ENCODE measurements at places on chromosomes 11 and 22.

- no peak for DNase-seq
Observed at GRCh38 chr22:24003887-24004286, 1.4 kb downstream of the GSTT4 start.

- DNase-seq = no peak
Observed at GRCh38 chr11:134425413-134425812, 13.4 kb upstream of the B3GAT1 start.

DNA sequence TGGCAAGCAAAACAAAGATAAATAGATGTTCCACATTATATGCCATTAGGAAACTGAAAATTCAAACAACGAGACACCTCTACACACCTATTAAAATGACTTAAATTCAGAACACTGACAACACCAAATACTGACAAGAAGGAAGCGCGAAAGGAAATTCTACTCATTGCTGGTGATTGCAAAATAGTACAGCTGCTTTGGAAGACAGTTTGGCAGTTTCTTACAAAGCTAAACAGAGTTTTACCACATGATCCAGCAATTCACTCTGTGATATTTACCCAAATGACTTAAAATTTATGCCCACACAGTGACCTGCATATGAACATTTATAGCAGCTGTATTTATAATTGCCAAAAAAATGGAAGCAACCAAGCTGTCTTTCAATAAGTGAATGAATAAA is 232.6 kb downstream of the CASP12 start:
- no peak for DNase-seq

DNA sequence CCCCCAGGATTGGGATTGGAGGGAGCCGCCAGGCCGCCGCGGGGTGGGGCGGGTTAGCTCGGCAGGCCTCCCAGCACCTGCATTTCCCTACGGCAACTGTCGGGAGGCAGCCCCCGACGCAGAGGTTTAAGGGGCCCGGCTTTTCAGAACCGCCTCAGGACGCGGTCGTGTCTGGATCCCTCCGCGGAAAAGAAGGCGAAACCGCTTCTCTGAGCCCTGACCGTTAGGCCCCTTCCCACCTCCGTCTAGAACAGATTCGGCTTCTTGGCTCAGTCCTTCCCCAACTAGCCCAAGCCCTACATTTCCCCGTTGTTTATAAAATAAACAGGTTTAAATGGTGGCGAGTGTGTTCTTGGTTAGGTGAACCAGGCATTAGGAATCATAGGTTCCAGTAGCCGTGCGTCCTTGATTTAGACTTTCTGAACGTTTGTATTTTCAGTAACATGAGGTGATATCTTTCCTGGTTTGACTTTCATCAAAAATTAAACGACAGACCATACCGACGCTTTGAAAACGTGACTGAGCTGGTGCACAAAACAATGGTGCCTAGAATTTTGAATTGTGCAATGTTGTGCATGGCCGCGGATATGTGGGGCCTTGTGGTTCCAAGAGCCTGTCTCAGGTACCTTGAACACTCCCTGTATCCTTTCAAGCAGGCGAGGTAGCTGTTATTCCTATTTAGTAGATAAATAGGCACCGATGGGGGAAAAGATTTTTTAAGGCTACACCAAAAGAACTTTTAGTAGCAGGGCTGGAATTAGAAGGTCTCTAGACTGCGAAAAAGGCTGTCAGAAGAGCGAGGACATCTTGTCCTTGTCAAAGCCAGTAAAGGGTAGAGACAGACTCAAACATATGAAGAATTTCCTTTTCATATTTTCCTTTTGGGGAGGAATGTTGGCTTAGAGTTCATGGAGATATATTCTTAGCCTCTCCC is 1.2 kb upstream of the HSPA8 start:
- peak; percentile 60 for DNase-seq

GRCh38 chr11:87298155-87298554 is 260.4 kb downstream of the TMEM135 start:
- no peak for DNase-seq

DNA sequence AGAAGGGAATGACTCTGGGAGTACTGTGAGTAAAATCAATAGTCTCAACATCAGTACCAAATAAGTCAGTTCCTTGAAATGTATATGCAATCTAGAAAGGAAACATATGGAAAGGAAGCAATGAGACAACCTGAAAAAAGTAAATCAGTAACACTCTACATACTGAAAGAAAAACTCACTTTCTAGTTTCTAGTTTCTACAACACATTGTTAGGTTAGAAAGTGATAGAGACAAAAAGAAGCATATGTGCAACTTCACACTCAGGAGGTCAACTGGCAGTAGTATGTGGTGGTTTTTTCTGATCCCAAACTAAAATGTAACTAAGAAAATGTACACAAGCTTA is 156.5 kb upstream of the SOX6 start:
- DNase-seq = no peak

- no peak for DNase-seq
Observed at GRCh38 chr11:72665911-72666472, 8.2 kb downstream of the PDE2A start.

- DNase-seq = no peak
Observed at GRCh38 chr11:89205378-89205777, 27.7 kb downstream of the TYR start.

- no peak for DNase-seq
Observed at GRCh38 chr22:29720811-29721323, 1.1 kb downstream of the CABP7 start.

GRCh38 chr22:49007013-49007653 is 820.5 kb downstream of the BRD1 start:
- no peak for DNase-seq

- DNase-seq = peak; percentile 6
Observed at GRCh38 chr11:33211153-33211552, 46.0 kb upstream of the HIPK3 start.

- DNase-seq = no peak
Observed at GRCh38 chr11:66476841-66477251, 3.4 kb upstream of the DPP3 start.

DNA sequence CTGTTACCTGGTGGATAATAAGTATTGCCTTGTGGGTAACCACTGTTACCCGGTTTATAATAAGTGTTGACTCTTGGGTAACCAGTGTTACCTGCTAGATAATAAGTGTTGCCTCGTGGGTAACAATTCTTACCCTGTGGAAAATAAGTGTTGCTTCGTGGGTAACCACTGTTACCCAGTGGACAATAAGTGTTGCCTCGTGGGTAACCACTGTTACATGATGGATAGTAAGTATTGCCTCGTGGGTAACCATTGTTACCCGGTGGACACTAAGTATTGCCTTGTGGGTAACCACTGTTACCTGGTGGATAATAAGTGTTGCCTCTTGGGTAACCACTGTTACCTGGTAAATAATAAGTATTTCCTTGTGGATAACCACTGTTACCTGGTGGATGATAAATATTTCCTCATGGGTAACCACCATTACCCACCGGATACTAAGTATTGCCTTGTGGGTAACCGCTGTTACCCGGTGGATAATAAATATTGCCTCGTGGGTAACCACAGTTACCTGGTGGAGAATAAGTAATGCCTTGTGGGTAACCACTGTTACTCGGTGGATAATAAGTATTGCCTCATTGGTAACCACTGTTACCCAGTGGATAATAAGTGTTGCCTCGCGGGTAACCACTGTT is 8.7 kb upstream of the NXPE4 start:
- no peak for DNase-seq

DNA sequence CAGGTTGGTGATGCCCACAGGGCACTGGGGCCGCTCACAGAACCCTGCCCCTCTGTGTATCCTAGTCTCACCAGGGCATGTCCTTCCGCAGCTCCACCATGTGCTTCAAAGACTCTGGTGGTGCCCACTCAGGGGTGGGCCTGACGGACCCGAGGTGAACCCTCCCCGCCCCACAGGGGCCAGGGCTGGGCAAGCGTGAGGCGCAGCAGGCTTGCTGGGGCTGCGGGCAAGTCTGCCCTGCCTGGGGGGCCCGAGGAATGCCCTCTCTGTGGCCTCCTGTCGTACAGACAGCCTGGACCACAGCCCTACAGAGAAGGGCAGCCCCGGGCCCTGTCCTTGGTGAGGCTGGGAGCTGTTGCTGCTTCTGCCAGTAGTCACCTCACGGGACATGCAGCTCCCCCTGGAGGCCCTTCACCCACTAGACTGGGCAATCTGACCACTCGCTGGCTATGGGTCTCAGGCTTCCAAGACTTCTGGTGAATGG is 40.2 kb downstream of the TBX1 start:
- DNase-seq = no peak

GRCh38 chr11:58625826-58626460 is 3.5 kb downstream of the CNTF start:
- no peak for DNase-seq

Measured in CD4-positive, alpha-beta T cell treated with Interleukin-12 subunit alpha and Interleukin-12 subunit beta, for 1 hour (primary cell).